Urothelium cell line (cell line): ENCODE measurements at places on chromosomes 6 and 20.

DNA sequence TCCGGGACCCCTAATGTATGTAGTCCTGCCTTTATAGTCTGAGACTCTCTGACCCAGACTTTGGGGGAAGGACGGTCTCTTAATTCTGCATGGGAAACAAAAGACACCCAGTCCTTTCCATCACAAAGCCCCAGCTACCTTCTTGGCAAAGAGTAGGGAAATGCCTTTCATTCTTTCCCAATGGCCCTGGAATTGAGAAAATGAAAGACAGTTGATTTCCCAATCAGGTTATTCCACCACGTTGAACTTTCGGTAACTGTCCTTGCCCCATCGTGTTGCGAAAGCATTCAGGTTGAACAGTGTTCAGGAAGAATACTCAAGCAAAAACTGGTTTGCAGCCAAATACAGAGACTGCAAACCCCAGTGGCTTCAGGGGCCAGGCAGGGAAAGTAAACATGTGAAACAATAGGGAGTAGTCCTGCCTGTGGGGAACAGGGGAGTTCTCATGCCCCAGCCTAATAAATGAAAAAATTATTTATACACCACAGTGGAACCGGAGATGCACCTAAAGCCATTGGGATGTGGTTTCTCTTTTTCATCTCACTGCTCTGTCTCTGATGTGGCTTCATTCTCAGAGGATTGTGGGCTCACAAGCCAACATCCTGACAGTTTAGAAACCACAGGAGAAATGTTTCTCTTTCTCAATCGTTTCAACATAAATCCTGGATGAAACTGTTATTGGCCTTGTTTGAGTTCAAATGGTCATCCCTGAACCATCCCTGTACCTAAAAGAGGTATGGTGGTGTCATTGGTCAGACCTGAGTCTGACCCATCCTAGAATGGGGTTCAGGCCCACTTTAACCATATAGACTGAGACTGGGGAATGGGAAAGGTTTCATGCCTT is 44.2 kb upstream of the SLC9A8 start:
- DNase-seq: peak; percentile 81

DNA sequence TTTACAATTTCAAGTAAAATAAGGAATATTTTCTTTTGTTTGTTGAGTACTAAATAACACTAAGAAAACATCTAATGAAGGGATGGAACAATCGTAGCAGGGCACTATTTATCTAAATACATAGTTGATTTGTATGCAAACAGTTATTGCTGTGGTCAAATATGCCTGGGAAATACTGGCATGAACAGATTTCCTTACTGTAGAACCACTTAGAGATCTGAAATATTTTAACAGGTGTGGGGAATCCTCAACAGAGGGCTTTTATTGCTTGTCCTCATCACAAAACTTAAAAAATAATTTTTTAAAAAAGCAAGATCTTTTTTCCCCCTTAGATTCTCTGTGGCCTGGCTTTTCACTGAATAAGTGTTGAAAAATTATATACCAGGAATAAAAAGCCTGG is 233.0 kb upstream of the FAM83B start:
- DNase-seq: no peak

DNA sequence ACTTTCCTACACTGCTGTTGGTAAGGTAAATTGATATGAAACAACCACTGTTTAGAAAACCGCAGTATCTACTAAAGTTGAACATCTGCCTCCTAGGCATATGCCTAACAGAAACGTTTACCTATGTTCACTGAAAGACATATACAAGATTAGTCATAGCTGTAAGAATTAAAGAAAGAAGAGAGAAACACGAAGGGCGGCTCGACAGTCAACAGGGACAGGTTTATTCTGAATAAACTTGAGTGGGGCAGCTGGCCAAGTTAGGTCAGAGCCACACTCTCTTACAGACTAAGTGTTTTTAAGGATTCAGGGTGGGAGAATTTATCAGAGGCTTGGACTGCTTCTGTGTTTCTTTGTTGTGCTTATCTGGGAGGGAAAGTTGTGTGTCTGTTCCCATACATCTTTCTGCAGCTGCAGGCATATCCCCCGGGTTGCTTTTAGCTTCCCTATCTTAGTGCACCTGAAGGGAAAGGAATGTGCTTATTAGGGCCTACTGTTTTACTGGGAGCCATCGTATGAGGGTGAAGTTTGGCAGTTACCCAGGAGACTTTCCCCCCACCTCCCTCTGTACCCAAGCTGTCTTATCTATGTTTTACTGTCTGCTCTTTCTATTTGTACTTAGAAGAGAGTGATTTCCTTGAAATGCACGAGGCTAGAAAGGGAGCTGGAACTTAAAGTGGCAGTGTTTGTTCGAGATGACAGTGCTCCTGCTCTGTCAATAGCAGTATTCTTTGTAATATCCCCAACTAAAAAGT is 20.4 kb downstream of the PROCR start:
- DNase-seq: no peak

- DNase-seq: no peak
Measured at GRCh38 chr6:130259140-130259539, 36.4 kb upstream of the SAMD3 start.

DNA sequence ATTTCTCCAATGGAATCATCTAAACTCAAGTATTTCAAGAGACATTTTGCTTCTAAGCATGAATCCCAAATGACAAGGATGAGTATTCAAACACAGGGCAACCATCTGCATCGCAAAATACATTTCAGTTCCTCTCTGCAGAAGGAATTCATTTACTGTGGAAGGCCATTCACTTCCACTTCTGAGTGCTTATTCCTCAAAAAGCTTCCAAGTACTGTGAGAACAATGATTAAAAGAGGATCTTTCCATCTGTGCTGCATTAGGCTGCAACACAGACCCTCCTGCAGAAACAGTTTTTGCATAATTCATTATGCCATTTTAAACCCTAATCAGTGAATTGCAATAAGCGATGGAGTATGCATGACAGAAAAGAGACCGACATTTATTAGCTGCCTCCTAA is 52.5 kb downstream of the ARHGAP18 start:
- DNase-seq: no peak

- no peak for DNase-seq
Measured at GRCh38 chr6:34867484-34867883, 20.4 kb downstream of the TAF11 start.

DNA sequence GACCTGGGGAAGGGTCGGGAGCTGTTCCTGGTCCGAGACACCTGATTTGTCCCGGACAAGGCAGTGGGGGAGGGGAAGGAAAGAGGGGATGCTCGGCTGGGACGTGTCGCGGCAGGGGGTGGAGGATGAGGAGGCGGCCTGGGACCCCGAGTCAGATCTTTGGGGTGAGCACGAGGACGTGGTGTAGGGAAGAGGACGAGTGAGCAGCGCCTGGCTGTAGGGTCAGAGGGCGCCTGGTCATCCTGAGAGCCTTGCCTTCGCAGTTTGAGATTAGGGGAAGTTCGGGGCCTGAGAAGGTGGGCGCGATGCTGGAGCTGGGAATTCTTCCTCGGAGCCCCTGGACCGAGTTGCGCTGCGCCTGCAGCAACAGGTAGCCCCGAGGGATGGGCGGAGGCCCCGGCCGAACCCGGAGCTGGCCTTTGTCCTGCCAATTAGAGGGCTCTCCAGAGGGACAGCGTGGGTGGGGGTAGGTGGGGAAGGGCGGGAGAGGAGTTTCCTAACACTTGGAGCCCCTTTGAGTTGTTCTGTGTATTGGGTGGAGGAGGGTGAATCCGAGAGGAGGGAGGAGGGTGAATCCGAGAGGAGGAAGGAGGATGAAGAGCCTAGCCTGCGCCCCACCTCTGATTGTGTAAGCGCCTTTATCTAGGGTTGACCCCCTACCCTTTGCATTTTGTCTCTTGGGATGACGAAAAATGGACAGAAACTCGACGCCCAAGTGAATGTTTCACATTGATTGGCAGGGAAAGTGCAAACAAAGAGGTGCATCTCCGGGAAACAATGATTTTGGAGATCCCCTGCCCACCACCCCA is 72.0 kb downstream of the SOX4 start:
- no peak for DNase-seq

GRCh38 chr6:166728884-166729530 is 102.0 kb upstream of the RPS6KA2 start:
- no peak for DNase-seq

DNA sequence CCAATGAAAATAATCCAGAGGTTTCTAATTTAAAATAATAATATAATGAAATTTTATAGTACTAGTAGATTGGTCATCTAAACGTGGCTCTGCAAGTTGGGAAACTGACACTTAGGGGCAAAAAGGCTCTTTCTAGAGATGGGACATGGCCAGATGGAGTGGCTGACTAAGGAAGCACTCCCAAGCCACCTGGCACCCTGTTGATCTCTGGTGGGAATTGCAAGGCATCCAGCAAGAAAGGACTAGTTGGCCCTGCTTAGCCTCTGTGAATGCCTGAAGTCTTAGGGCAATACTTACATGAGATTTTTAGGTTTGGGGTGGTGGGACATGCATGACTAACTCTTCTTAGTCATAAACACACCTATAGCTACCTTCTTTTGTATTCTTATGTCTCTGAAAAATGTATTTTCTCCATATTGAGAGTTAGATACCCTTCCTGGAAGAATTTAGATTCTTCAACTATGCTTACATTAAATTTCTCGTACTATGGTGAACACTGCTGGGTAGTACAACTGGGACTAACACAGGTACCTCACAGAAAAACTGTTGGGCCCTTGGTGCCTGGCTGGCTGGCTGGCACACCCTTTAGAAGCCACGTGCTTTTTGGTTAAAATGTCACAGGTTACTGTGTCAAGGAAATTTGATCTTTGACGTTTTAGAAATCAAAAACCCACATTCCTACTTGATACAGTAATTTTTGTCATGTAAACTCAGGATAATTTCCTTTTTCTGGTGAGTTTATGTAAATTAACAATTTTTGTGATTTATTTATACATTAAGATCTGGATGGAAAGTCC is 25.0 kb upstream of the SH3BGRL2 start:
- DNase-seq: no peak

DNA sequence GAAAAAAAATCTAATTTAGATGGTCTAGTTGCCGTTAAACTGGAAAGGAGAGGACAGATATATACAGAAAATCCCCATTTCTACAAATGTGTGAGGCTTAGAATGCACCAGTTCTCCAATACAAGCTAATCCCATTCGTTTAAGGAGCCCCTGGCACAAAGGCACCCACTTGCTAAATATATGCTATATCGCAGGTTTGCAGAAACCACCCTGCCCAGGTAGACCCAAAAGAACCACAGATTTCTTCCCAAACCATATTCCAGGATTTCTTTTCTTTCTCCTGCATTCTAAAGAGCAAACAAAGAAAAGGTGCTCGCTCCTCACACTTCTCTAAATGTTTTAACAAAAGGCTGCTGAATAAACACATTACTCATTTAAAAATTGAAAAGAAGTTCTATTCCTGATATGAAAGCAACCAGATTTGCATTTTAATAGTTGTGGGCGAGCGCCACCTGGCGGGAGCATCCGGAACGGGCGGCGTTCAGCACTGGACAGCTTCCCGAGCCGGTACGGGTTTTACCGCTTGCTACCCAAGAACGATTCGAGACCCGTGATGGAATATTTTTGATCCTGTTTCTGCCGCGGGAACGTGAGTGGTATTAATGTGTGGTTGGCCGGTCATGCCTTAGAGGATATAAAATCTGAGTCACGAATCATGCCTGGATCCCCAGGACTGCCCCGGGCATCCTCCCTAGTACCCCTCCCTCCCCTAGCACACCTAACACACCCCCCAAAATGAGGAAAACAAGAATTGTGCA is 2.1 kb downstream of the PTPRT start:
- peak; percentile 85 for DNase-seq

- DNase-seq: peak; percentile 17
Measured at GRCh38 chr6:56440551-56440981, 193.2 kb upstream of the COL21A1 start.

- DNase-seq: no peak
Measured at GRCh38 chr6:64249115-64249514, 613.5 kb downstream of the PHF3 start.

- DNase-seq: no peak
Measured at GRCh38 chr20:41437836-41438235, 71.2 kb upstream of the EMILIN3 start.

DNA sequence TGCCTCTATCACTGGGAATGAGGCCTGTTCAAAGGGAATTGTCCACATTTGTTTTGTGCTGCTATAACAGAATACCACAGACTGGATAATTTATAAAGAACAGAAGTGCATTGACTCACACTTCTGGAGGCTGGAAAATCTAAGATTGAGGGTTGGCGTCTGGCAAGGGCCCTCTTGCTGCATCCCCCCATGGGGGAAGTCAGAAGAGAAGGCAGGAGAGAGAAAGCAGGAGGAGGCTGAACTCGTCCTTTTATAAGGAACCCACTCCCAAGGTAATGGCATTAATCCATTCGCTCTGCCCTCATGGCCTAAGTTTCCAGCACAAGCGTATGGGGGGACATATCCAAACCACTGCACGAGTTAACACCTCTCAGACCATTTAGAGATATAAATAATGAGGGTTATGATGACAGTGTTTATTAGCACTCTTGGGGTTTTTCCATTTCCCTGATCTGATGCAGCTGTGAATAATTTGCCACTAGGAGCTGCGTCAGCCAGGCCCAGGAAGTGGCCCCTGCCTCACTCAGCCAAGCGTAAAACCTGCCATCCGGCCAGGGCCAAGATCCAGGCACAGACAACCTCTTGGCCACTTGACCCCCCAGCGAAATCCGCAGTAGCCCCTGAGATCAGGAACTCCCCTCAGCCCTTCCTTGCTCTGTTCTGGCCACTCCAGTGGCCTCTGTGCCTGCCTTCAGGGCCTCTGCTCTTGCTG is 14.2 kb upstream of the SLCO4A1 start:
- DNase-seq: no peak

DNA sequence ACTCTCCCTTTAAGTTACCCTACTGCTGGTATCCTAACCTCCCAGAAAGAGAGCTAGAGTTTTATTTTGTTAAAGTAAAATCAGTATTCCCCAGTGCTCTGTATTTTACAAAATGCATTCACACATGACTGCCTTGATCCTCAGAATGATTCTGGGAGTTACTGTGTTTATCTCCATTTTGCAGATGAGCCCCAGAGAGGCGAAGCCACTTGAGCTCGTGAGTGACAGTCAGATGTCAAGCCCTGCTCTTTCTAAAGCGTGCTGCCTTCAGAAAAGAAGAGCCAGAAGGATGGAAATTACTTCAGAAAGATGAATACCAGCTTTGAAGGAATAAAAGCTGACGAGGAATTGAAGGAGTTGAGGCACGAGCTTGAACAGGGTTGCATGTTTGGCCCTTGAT is 14.1 kb upstream of the OSER1 start:
- DNase-seq: no peak

- DNase-seq: no peak
Measured at GRCh38 chr6:135195041-135195440, 13.9 kb downstream of the MYB start.

DNA sequence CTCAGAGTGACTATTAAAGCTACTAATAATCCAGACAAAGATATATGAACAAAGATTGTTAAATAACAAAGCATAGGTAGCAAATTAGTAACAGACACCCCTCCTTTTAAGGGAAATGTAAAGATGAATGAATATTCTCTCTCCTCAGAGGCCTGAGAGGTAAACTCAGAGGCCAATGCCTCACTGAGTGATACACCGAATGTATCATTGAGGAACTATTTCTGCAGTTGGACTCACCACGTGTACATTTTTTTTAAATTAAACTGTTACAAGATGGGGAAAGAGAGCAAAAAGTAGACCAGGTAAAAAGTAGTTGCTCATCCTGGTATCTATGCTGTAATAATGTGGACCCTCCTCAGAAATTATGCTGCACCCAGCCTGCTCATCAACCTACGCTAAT is 72.3 kb upstream of the IPCEF1 start:
- no peak for DNase-seq

- DNase-seq: no peak
Measured at GRCh38 chr20:58710481-58711265, 18.1 kb downstream of the NPEPL1 start.
